ENCODE measurements at places on chromosomes 6 and 20. TPM values are rescaled to one million over a fixed set of nuclear protein-coding genes. Genes with fewer than 3 reads are reported as not detected.
A peak's percentile ranks its signal among the peaks of the same experiment; 100 is the strongest.

Gene SCRT2
- polyA plus RNA-seq: 0.34 TPM

Gene LPIN3
- polyA plus RNA-seq: 10.4 TPM

Gene KIAA1755
- polyA plus RNA-seq: 0.12 TPM

Gene OXT
- not detected for polyA plus RNA-seq

Gene SDHAF4
- 14.3 TPM for polyA plus RNA-seq

Gene CHRNA4
- not detected for polyA plus RNA-seq

Gene ZSCAN12
- 10.4 TPM for polyA plus RNA-seq

Gene PRKN
- polyA plus RNA-seq: 0.08 TPM

Gene ISM1
- not detected for polyA plus RNA-seq

Gene SDCBP2
- polyA plus RNA-seq: 1.3 TPM

Gene CRIP3
- polyA plus RNA-seq: 3.6 TPM

Gene CRNKL1
- polyA plus RNA-seq: 11.4 TPM

Gene ZNF337
- 3.4 TPM for polyA plus RNA-seq

Gene TREML2
- polyA plus RNA-seq: 1.6 TPM

Gene GNAS-AS1
- 1.0 TPM for polyA plus RNA-seq

Gene ASIP
- polyA plus RNA-seq: not detected

Gene SGK1
- polyA plus RNA-seq: 7.8 TPM

GRCh38 chr6:12343440-12344162 lies 53.4 kb downstream of the EDN1 start:
- no peak for DNase-seq

- no peak for DNase-seq
Measured at GRCh38 chr20:17430125-17430950, 100.8 kb downstream of the BFSP1 start.

- DNase-seq: no peak
Measured at GRCh38 chr6:56643379-56644089, 845 bp upstream of the DST start.

DNA sequence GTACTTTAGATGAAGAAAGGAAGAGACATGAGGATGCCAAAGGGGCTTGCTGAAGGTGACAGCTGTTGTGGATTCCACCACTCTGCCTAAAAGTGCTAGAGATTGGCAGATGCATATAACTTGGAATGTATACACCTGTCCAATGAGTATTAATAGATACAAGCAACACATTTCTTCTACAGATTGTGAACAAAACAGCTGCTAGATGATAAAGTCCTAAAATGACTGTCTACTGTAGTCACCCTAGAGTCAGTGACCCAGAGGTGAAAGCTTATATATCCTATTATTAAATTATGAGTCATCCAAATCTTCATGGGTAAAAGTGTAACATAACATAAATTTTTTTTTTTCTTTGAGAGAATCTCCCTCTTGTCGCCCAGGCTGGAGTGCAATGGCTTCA lies 5.2 kb downstream of the RNF217 start:
- peak; percentile 21 for DNase-seq

GRCh38 chr20:37649017-37649416 lies 44.8 kb upstream of the CTNNBL1 start:
- DNase-seq: no peak

- DNase-seq: no peak
Measured at GRCh38 chr6:16948396-16948795, 153.5 kb upstream of the STMND1 start.

GRCh38 chr20:23879811-23880374 lies 345 bp upstream of the CST5 start:
- peak; percentile 4 for DNase-seq

GRCh38 chr6:11592294-11592906 lies 54.9 kb downstream of the TMEM170B start:
- no peak for DNase-seq

DNA sequence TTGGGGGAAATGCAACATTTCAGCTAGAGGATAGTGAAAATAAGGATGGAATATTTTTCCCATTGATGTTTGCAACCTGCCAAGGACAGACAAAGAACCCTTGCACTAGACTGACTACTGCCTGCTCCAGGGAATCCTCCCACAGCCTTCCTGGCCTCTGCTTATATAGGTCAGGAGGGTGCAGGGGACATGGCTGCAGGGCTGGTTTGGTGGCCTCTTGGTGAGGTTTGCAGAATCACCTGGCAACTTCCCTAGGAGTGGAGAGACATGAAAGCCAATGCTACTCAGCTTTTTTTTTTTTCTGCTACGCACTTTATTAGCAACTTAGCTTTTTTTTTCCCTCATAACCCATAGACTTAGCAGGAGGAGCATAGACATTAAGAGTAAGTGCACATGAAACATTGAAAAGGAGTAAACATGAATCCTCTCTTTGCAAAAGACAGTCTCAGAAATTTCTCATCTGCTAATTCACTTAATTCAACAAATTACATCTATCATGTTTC lies 39.8 kb upstream of the CDYL start:
- DNase-seq: no peak

DNA sequence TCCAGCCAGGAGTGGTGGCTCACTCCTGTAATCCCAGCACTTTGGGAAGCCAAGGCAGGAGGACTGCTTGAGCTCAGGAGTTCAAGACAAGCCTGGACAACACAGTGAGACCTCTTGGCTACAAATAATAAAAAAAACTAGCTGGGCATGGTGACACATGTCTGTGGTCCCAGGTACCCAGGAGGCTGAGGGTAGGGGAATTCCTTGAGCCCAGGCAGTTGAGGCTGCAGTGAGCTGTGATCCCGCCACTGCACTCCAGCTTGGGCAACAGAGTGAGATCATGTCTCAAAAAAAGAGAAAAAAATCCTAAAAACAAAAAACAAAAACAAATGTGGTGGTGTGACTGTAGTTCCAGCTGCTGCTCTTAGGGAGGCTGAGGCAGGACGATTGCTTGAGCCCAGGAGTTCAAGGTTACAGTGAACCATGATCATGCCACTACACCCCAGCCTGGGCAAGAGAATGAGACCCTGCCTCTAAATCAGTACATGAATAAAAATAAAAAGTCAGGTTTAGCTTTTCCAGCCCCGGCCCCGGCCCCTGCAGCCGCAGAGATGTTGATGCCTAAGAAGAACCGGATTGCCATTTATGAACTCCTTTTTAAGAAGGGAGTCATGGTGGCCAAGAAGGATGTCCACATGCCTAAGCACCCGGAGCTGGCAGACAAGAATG lies 13.5 kb upstream of the SNRPC start:
- DNase-seq: no peak

DNA sequence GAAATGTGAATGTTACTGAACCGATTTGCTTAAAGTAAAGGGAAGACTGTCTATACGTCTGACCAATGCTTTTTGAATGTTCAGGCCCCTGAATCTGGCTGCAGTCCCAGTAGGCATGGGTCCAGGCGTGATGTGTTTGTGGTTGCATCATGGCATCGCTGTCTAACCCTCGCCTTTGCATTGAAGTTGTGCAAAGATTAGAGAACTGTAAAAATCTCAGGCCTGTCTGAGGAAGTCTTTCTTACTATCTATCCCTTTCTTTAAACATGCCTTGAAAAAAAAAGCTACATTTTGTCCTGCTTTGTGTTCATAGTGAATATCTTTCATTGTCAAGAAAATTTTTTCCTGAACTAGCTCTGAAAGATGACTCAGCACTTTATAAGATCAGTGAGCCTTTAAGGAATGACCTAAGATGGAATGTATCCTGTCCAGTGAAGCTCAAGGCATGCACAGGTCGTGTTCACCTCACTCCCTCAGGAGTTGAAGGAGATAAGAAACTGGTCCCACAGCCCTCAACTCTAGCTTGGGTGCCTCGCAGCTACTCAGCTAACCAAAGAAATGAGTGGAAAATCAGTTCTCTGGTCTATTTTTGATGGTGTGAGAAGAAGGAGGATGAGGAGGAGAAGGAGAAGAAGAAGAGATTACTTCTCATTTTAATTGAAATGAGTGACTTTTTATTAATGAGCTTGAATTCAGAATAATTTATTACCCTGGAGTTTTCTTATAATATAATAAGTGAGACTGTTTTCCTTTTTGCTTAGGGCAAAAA lies 48.6 kb downstream of the TPD52L1 start:
- DNase-seq: peak; percentile 48

DNA sequence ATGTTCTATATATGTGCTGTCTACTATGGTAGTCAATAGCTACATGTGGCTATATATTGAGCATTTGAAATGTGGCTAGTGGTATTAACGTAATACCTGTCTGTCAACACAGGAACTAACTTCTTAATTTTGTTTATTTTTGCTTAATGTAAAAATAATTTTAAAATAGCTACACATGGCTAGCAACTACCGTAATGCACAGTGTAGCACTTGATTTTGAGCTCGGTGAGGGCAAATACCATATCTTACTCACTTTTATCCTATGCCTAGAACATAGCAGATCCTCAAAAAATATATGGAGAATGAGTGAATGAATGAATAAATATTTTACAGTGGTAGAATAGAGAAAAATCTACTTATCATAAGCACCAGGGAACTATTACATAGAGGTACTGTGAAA lies 28.1 kb upstream of the TMEM170B start:
- no peak for DNase-seq

GRCh38 chr20:22414305-22414742 lies 170.0 kb downstream of the FOXA2 start:
- peak; percentile 12 for DNase-seq

- no peak for DNase-seq
Measured at GRCh38 chr20:45049438-45049837, 51.5 kb downstream of the KCNS1 start.

- no peak for DNase-seq
Measured at GRCh38 chr20:10652185-10652584, 21.6 kb downstream of the JAG1 start.

DNA sequence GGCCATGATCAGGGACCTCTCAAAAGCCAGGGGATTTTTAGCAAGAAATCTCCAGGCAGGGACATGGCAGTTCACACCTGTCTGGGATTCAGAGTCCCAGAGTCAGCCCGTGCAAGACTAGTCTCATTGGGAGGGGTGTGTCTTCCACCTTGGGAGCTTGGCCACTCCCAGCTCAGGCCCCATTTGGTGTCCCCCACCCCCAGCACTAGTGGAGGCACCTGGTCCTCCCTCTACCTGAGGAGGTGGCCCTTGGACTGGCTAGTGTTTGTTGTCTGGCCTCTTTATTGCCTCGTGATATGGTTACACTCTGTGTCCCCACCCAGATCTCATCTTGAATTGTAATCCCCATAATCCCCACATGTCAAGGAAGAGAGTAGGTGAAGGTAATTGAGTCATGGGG lies 140.8 kb upstream of the PHACTR3 start:
- DNase-seq: no peak

DNA sequence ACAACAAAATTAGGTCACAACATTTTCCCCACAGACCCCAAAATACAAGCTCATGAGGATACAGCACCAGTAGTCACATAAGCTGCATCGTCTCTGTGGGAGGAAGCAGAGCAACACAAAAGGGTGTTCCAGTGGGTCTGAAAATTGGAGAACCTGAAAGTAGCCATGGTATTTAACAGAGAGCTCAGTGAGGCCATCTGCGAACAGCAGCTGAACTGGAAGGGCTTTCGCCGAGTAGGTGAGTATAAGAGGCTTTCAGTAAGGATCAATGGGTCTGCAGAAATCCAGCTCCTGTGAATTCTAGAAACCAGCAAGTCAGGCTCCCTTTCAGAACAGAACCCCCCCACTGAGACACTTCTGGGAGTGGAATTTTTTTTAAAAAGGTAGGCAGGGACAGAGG lies 120.0 kb upstream of the RREB1 start:
- DNase-seq: no peak

DNA sequence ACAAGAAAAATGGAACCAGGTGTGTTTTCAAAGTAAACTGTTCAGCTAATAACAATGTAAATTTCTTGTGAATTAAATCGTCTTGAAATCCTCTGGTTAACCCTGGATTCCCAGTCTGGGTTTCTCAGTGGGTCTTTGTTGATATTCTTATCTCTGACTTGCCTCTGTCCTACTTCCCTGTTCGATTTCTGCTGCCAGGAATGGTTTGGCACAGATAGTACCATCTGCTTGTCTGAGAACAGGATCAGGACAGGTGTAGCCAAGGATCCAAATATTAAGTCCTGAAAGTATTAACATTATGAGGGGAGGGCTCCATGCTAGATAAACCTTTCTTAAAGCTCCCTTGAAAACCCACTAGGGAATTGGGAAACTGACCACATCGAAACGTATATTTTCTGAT lies 30.1 kb downstream of the ARFGEF2 start:
- DNase-seq: no peak

DNA sequence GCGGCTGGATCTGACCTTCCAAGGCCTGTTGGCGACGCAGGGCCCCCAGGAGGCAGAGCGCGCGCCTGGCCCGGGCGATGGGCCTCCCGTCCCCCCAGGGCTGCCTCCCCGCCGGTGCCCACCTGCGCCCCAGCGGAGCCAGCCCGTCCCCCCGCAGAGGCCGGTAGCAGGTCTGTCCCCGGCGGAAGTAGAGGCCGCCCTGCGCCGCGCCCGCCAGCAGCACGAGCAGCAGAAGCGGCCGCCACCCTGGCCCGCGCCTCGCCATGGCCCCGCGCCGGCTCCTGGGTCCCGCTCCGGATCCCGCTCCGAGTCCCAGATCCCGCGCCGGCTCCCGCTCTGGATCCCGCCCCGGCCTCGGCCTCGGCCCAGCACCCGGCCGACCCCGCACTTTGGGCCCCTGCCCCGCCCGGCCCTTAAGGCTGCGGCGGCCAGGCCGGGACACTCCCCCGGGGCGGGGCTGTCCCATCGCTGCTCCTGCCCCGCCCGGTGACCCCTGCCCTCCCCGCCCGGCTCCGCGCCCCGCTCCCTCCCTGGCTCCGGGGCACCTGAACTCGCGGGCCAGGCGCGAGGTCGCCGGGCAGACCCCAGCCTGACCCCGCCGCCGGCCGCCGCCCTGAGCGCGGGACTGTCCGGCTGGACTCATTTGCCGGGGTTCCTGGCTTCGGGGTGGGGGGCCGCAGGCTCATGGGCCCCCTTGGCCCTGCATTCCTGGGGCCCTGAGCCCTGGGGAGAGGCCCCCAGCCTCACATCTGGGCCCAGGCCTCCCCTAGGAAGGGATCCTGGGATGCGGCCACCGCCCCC lies at the start of gene CTSZ:
Gene CTSZ (minus strand): TSS at position 391 of the 801 bp plus-strand sequence. CDS start 126 bp downstream, at position 265.
- peak; percentile 91 for DNase-seq

- DNase-seq: peak; percentile 19
Measured at GRCh38 chr6:72703093-72703492, 81.2 kb downstream of the KCNQ5 start.

GRCh38 chr6:63600136-63600535 lies 27.9 kb downstream of the LOC128125822 start:
- no peak for DNase-seq

DNA sequence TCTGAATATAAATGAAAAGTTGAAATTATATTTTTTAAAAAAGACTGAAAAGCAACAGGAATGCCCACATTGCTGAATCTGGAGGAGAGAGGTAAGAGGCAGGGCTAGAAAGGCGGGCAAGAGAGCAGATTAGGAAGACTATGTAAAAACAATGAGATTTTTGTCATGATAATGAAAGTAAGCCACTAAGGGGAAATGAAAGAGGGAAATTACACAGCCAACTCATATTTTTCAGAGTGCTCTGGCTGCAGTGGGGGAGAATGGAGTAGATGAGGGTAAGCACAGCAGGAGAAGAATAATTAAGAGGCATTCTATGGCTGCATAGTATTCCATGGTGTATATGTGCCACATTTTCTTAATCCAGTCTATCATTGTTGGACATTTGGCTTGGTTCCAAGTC lies 281.9 kb downstream of the PKHD1 start:
- DNase-seq: no peak

GRCh38 chr20:14470231-14470899 lies 133.0 kb upstream of the FLRT3 start:
- no peak for DNase-seq

- DNase-seq: peak; percentile 24
Measured at GRCh38 chr6:52162940-52163908, 23.0 kb upstream of the IL17A start.

Measured in K562 (cell line).